ENCODE measurements at places on chromosomes 7 and 10.

DNA sequence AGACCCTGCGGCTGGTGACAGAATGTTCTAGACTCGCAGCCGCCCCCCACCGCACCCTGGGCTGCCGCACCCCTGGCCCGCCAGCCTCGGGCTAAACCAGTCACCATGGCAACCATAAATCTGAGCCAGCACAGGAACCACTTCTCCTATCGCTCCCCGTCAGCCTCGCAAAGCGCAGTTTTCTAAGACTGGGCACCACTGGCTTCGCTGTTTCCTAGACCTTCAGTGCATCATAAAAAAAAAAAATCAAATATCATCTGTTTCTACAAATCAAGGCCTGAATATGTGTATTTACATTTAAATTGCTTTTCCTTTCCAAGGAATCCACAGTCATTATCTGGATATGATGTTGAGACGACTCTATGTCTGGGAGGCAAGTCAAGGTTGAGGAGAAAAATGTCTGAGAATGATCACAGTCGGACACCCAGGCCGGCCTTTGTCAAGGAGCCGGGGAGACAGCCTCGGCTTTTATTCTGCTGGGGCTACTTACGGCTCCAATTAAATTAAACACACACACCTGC lies 99.9 kb downstream of the PTPRN2 start:
- DNase-seq = no peak

- DNase-seq = no peak
Observed at GRCh38 chr7:149765399-149766121, 7.8 kb downstream of the ZNF467 start.

GRCh38 chr7:85184599-85185423 lies 2.0 kb downstream of the SEMA3D start:
- DNase-seq = no peak

DNA sequence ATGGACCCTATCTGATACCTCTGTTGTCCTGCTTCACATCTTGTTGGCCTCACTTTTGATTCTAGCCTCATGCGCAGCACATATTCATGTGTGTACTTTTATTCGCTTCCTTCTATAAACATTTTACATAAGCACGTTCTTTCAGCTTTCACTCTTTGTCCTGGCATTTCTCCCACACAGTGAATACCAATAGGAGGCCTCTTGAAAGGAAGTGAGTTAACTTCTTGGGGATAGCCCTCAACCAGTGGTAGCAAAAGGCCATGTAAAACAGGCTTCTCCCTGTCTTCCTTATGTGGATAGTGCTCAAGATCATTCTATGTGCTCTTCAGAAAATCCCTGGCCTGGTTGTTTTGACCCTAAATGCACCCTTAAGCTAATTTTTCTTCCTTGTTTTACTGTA lies 633.9 kb upstream of the MBL2 start:
- no peak for DNase-seq

DNA sequence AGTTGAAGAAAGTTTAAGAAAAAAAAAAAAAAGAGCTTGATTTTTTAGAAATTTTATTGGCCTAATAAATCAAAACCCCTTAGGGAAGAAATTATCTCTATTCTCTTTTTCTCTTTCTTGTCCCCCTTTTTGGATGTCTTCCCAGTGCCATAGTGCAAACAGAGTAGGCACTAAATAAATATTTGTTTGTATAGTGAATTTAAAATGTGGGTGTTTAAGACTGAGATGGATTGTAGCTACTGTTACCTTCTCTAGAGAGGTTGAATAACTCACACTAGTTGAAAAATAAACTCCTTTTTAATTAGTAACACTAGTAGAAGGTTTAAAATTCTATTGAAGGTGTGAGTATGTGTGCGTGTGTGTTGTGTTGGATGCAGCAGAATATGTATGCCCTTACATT lies 783.8 kb downstream of the NXPH1 start:
- no peak for DNase-seq

- no peak for DNase-seq
Observed at GRCh38 chr10:132955479-132955878, 13.1 kb upstream of the CFAP46 start.

GRCh38 chr10:1147810-1148209 lies 91.6 kb downstream of the WDR37 start:
- no peak for DNase-seq
